ENCODE measurements at places on chromosomes 4 and X. TPM values are rescaled to one million over a fixed set of nuclear protein-coding genes. Genes with fewer than 3 reads are reported as not detected.

DNA sequence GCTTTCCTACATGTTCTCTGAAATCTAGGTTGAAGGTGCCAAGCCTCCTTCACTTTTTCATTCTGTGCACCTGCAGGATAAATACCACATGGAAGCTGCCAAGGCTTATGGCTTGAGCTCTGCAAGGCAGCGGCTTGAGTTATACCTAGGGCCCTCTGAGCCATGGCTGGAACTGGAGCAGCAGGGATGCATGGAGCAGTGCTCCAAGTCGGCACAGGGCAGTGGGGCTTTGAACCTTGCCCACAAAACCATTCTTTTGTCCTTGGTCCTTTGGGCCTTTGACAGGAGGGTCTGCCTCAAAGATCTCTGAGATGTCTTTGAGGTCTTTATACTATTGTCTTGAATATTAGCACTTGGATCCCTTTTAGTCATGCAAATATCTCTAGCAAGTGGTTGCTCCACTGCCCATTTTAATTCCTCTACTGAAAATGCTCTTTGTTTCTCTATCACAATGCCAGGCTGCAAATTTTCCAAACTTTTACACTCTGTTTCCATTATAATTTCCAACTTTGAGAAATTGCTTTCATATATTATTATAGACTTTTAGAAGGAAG is 536.2 kb upstream of the KLHL4 start:
- no peaks in the 10 kb centered on the region for H3K4me1 ChIP-seq
- no peak overlapping the region for H3K27ac ChIP-seq
- H3K4me3 ChIP-seq: no peak overlapping the region
- no peaks in the 10 kb centered on the region for H3K27me3 ChIP-seq
- no peak for DNase-seq

GRCh38 chrX:50812995-50813842 is 775 bp downstream of the SHROOM4 start:
- H3K36me3 ChIP-seq: no peaks in the 10 kb centered on the region
- peak; percentile 93 for DNase-seq
- H3K4me3 ChIP-seq: peak overlapping the region; percentile 74
- H3K4me1 ChIP-seq: no peaks in the 10 kb centered on the region
- H3K27ac ChIP-seq: no peak overlapping the region

The IQCM gene
- total RNA-seq: not detected

The CFI gene
- total RNA-seq: 53.9 TPM

The SLC38A5 gene
- total RNA-seq: 48.9 TPM
